ENCODE measurements at places on chromosomes 11 and 22.

DNA sequence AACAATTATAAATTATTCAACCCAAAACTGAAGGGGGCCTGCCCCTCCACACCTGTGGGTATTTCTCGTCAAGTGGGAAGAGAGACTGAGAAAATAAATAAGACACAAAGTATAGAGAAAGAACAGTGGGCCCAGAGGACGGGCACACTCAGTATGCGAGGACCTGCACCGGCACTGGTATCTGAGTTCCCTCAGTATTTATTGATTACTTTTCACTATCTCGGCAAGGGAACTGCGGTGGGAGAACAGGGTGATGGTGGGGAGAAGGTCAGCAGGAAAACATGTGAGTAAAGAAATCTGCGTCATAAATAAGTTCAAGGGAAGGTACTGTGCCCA, 3.2 kb downstream of the C11orf54 start:
- no peak for DNase-seq

- peak; percentile 80 for DNase-seq
Observed at GRCh38 chr11:13335319-13335718, 57.7 kb downstream of the BMAL1 start.

GRCh38 chr11:6404342-6405051, 14.2 kb downstream of the SMPD1 start:
- DNase-seq: peak; percentile 18

- no peak for DNase-seq
Observed at GRCh38 chr11:111026241-111026640, 219.3 kb upstream of the POU2AF2 start.

GRCh38 chr11:67413266-67413849, 2.1 kb upstream of the CARNS1 start:
- no peak for DNase-seq

DNA sequence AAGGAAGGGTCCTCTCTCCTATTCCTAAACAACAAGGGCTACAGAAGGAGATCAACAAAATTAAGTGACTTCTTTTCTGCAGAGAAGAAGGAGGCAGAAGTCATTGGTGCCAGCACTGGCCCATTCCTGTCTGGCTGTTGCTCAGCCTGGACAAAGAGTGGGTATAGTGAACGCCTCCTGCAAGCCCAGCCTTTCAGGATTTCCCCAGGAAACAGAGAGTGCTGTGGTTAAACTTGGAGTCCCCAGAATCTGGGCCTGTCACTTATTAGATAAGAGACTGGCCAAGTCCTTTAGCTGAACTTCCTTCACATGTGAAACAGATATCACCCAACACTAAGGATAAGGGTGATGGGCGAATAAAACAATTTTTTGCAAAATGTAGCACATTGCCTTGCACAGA, 10.9 kb downstream of the TST start:
- no peak for DNase-seq

GRCh38 chr11:108221911-108222573, 396 bp downstream of the NPAT start:
- peak; percentile 36 for DNase-seq

- DNase-seq: no peak
Observed at GRCh38 chr22:18059094-18059417, 18.7 kb upstream of the PEX26 start.

DNA sequence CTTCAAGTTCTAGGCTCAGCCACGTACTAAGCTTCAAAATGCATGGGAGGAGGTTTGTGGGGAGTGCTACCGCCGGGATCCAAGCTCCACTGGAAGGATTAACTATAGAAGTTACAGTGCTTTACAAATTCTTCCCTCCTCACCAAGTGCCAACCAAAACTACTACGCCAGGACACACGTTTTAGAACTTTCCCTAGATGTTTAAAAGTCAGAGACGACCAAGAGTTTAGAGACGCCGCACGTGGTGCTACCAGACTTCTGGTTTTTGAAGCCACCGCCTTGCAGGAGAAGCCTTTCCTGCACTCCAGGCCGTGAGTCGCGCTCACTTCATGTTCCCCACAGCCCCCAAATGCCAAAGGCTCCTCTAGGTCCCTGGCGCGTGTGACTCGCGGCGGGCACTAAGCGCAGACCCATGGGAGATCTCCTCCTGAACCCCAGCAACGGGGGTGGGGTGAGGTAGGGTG, 734 bp downstream of the SNU13 start:
- DNase-seq: peak; percentile 33

DNA sequence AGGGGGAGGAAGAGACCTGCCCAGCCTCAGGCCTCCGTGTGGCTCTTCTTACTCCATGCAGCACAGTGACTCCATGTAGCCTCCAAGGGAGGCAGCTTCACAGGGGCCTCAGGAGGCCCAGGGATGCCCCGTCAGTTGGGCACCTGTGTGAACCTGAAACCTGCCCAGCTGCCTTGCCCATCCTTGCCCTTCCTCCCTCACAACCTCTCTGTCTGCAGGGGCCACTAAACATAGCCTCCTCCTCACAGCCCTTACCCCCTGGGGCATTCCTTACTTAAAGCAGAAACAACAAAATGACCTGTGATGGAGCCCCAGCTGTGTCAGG, 7.1 kb downstream of the LRRC32 start:
- DNase-seq: no peak
